ENCODE measurements at places on chromosomes 1 and 21.

GRCh38 chr1:14165371-14165801 lies 433.1 kb upstream of the KAZN start:
- DNase-seq: no peak
- H3K27ac ChIP-seq: no peak overlapping the region
- H3K36me3 ChIP-seq: no peaks in the 10 kb centered on the region
- peaks cover 27% of the 10 kb centered on the region for H3K4me1 ChIP-seq

- no peaks in the 10 kb centered on the region for H3K4me1 ChIP-seq
- DNase-seq: no peak
- no peaks in the 10 kb centered on the region for H3K27me3 ChIP-seq
- no peak overlapping the region for H3K27ac ChIP-seq
Observed at GRCh38 chr1:47030170-47030805, 6.8 kb downstream of the CYP4X1 start.

GRCh38 chr1:97640677-97641076 lies 280.2 kb downstream of the DPYD start:
- H3K4me1 ChIP-seq: no peaks in the 10 kb centered on the region
- no peak overlapping the region for H3K4me3 ChIP-seq
- H3K27me3 ChIP-seq: no peaks in the 10 kb centered on the region
- no peak for DNase-seq
- no peak overlapping the region for H3K27ac ChIP-seq

GRCh38 chr1:27614625-27615344 lies 10.8 kb upstream of the AHDC1 start:
- H3K4me1 ChIP-seq: peaks cover 14% of the 10 kb centered on the region
- H3K27ac ChIP-seq: no peak overlapping the region
- no peak for DNase-seq

DNA sequence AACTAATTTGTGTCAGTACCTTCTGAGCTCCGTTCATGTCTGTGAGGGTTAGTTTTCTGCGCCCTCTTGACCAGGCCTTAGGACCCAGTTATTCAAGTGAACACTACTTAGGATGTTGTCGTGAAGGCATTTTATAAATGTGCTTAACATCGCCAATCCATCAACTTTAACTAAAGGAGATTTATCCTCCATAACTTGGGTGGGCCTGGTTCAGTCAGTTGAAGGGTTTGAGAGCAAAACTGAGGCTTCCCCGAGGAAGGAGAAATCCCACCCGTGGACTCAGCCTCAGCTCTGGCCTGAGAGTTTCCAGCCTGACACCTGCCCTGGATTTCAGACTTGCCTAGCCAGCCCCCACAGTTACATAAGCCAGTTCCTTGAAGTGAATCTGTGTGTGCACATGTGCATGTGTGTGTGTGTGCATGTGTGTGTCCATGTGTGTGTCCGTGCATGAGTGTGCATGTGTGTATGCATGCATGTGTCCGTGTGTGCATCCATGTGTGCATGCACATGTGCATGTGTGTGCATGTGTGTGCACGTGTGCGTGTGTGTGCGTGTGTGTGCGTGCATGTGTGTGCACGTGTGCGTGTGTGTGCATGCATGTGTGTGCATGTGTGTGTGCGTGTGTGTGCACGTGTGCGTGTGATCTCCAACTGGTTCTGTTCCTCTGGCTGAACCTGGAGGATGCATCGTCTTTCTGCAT lies 62.1 kb upstream of the PDE9A start:
- DNase-seq: no peak
- H3K27me3 ChIP-seq: peaks cover 2% of the 10 kb centered on the region
- peaks cover 15% of the 10 kb centered on the region for H3K4me1 ChIP-seq
- no peaks in the 10 kb centered on the region for H3K36me3 ChIP-seq
- H3K4me3 ChIP-seq: no peak overlapping the region
- no peak overlapping the region for H3K27ac ChIP-seq

GRCh38 chr1:161710560-161710959 lies 3.5 kb downstream of the FCRLA start:
- no peaks in the 10 kb centered on the region for H3K36me3 ChIP-seq
- H3K4me3 ChIP-seq: no peak overlapping the region
- no peak overlapping the region for H3K27ac ChIP-seq
- H3K27me3 ChIP-seq: no peaks in the 10 kb centered on the region
- DNase-seq: no peak
